ENCODE measurements at places on chromosomes 13 and 19.

DNA sequence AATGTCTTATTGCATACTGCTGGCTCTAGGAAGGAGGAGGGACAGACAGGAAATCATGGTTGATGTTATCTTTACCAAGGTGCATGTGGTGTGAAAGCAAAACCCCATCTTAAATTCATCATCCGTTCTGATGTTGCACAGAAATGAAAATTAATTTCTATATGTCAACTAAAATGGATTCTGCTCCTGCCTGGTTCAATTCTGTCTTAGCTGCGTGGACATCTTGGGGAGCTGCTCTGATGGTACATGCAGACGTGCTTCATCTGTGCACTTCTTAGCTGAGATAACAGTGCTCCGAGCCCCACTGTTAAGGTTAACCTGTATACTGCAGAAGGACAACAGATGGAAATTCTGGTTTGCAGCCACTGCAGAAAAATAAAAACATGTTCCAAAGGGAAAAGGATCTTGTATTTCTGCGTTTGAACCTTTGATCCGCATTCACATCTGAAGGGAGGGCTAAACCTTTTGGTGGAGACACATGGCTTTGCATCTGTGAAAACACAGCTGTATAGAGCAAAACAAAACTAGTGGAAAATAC, 155.6 kb downstream of the TM9SF2 start:
- DNase-seq: no peak

DNA sequence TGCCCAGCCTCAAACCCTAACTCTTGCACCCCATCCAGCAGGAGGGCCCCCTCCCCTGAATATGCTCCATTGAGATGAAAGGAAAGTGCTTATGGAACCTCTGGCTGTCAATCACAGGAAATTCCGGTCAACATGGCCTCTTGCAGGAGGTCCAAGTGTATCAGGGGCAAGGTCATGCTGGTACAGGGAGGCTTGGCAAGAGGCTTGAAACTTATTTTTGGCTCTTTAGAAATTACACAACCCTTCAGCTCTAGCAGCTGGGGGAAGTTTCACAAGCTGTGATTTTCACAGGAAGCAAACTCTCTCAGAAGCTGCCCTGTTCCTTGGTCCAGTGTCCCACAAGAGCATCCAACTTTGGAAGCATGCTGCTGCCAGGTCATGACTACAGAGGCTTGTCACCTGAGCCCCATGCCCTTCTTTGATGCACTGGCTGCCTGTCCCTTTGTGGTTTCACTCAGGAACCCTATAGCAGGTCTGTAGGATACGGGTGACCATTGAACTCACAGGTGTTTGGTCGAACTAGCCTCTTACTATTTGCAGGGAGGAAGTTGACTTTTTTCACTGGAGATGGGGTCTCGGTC, 8.4 kb downstream of the ASF1B start:
- no peak for DNase-seq

GRCh38 chr13:43558326-43558725, 228.4 kb downstream of the ENOX1 start:
- no peak for DNase-seq

DNA sequence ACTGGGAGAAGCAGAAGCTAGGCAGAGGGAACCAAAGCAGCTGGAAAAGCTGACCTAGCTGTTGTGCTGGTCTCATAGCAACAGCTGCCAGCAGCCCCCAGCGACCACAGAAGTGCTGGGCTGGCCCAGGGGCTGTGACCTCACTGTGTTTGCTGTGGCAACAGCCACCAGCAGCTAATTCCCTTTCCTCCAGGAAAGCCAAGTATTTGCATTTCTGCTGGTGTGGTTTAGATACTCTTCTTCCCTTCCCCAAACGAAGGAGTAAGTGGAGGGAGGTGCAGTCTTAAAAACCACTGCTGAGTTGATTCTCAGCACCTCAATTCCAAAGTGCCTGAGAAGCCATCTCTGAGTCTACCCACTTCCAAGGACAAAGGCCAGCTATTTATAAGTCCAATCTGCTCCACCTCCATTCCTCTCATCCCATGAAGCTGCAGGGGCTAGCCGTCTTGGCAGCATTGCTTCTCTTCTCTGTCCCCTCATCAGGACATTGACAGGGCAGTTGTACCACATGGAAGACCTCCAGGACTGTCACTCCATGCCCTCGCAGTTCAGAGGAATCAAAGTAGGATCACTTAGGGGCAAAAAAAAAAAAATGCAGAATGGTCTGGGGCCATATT, 11.5 kb upstream of the CCDC97 start:
- peak; percentile 64 for DNase-seq

- no peak for DNase-seq
These were observed 109.3 kb upstream of the IPO5 start for GRCh38 chr13:97844151-97844550.

GRCh38 chr19:21586311-21587116, 81.1 kb downstream of the ZNF429 start:
- DNase-seq: no peak
